ENCODE measurements at places on chromosomes 5 and 9.

GRCh38 chr9:112858625-112859147 is 32.0 kb downstream of the SLC46A2 start:
- DNase-seq = no peak

- no peak for DNase-seq
These were observed 82.3 kb upstream of the SIMC1 start for GRCh38 chr5:176155922-176156359.

DNA sequence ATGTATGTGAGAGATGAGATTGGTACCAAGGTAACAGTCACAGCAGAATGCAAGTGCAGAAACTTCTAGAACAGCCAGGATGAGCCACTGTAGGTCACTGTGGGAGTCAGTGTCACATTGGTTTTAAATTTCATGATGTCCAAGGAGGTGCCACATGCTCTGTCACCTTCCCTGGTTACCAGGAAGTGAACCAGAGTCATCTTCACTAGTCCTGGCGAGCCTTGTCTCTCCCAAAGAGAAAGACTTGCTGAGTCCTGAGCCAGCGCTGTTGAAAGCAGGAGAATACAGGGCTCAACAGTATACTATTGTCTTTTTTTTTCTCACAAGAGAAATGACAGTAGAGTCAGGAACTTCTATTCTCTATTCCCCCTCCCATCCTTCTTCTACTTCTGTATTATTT is 615.5 kb downstream of the RAB3C start:
- no peak for DNase-seq

DNA sequence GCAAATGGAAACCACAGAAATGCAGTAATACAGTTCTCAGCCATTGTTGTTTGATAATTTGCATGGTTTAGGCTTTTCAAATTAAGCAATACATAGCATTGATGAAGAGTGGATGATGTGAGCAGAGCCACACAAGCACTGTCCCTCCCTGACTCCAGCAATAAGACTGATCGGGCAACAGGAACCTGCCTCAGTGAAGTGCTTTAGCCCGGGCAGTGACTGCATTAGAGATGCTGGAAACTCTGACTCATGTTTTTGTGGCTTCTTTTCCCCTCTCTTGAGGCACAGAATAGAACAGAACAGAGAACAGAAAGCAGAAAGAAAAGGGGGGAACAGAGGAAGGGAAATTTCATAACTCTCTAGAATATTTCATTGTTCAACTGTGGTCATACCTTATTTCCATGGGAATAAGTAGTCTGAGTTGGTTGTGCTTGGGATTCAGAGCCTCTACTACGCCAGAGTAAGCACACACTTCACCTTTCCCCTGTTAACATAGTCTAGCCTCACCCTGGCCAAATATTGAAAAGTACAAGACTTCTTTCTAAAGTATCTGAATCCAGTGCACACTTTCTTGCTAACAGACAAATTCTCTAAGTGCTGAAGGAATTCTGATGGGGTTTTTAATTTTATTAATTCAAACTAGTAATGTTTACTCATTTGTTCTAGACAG is 164.8 kb upstream of the VCAN start:
- no peak for DNase-seq

DNA sequence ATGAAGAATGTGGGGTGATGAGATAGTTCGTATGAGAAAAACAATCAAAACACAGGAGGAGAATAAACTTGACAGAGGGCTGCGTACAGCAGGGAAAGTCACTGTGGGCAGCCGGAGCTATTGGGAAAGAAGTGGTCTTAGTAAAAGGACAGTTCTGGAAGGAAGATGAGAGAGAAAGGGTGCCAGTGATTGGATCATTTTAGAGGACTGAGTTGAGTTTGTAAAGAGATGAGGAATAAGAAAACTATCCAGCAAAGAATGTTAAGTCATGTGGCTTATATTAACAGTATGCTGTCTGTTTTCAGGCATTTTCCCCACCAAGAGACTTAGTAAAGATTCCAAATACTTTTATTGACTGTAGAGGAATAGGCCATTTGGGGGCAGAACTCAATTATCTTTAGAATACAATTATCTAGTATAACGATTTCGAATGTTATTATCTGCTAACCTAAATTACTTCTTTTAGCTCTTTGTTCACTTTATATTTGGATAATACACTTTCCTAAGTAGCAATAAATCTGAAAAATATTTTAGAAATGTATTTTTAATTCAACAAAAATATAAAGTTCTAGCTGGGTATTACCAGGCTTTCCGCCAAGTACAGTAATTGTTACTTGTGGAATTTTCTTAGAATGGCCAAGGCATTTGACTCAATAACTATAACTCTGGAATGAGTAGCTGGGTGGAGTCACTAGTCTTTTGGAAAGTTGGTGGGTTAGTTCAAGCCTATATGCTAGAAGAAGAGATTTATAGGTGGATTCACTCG is 15.5 kb upstream of the LOX start:
- DNase-seq = no peak

DNA sequence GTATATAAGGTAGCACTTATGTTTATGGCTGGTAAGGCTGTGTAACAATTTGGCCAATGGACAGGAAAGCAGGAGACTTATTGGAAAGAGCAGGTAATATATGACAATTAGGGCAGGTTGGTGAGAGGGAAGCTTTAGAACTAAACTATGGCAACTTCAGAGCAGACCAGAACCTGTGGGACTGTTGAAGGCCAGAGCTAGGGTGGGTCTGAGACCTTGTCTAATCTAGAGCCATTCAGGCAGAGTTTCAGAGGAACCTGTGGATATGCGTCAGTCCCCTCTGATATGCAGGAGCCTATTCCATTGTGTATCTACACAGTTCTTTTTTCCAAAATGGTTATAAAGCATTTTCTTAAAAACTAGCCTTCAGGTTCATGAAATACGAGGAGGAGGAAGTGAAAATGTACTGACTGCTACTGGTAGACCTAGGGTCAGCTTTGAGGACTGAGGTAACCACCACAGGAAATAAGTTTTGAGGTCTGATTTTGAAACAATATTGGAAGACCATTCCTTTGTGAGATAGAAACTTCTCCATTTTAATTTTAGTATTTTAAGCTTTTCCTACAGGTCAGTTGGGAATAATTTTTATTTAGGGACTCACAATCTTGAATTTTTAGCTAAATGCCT is 37.6 kb downstream of the ELL2 start:
- DNase-seq = no peak

DNA sequence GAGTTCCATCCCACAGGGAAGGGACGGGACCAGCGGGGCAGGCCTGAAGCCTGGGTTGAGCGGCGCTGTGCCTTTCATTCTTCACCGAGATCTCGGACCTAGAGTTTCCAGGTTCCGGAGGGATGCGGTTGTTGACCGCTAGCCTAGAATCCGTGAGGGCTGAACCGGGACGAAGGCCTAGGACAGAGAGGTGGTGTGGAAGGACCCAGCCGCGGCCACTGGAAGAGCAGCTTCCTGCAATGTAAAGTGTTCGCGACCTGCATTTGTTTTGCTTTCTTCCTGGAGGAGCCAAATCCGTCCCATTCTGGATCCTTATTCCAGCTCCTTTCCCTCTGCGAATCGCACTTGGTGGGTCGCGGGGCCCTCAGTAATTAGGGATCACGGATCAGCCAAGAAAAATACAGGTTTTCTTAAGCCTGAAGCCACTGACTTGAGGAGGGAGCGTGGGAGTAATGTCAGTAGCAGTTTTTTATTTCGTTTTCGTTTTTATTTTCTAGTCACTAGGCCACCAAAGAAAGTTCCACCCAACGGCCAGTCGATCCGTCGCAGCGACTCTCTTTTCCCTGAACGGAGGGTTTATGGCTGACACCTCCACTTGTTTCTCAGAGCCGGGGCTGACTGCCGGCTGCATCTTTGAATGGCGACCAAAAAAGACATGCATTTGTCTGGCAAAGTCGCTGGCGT is 48.6 kb downstream of the ANXA2R start:
- no peak for DNase-seq

DNA sequence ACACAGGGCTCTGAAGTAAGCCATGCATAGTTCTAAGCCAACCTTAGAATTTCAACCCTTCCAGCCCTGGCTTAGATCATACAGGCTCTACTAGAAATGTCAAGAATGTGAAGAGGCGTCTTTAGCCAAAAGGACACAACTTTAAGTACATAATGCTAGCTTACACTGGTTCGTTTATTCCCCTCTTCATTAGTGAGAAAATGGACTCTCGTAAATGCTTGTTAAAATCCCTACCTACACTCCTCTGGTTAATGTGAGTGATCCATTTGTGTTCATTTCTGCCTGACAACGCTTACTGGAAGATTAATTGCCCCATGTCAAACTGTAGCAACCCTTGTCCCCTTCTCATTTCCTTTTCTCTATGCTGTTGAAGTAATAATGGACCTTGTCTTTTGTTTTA is 149.3 kb upstream of the POU5F2 start:
- no peak for DNase-seq

GRCh38 chr5:125974679-125975078 is 448.5 kb upstream of the GRAMD2B start:
- DNase-seq = no peak

GRCh38 chr5:130541617-130542221 is 623.3 kb downstream of the HINT1 start:
- DNase-seq = no peak

- DNase-seq = no peak
These were observed 373 bp downstream of the ADAMTS12 start for GRCh38 chr5:33891446-33891787.

- DNase-seq = no peak
These were observed 519 bp downstream of the EXOC3 start for GRCh38 chr5:443239-444151.

GRCh38 chr5:170599756-170600155 is 95.9 kb downstream of the KCNIP1 start:
- DNase-seq = no peak

- DNase-seq = peak; percentile 6
These were observed at the start of gene CHSY3 for GRCh38 chr5:129904102-129904666. Gene CHSY3 (plus strand): TSS chr5:129904465.

DNA sequence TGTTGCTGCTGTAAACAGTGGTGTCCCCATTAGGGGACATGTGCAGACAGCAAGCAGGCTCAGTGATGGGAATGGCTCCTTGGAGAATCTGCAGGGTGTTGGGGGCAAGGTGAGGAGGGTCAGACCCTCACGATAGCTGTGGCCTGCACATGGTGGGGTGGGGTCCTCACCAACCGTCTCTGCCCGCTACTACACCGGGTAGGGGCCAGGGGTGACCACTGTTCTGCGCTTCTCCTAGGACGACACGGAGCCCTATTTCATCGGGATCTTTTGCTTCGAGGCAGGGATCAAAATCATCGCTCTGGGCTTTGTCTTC is 4.9 kb downstream of the CACNA1B start:
- DNase-seq = no peak

GRCh38 chr5:173010547-173011464 is 27.2 kb downstream of the ATP6V0E1 start:
- DNase-seq = no peak
